ENCODE measurements at places on chromosomes 12 and 14.

DNA sequence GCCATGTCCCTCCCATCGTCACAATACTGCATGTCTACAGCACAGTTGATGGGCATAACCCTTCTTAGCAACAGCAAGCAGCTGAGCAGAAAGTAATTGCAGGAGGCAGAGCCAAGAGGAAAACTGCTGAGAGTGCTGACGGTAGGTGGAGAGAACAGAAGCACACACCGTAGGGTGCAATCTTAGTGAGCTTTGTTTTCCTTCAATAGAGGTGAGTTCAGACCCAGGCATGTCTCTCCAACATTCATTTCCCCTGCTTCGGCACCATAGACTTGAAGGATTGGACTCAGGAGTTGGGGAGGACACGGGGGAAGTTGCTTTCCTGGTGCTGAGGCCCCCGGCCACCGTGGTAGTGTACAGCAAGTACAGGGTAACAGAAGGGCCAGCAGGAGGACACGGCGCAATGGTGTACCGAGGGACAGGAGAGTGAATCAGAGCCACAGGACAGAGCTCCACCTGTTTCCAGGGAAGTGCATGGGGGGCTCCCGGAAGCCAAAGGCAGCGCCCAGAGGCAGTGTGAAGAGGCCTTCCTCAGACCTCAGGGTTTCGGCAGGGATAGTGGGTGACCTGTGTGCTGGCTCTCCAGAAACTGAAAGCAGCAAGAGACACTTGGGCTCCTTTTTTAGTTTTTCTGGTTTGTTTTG, 36.3 kb upstream of the SINHCAF start:
- DNase-seq: no peak

- DNase-seq: no peak
Measured at GRCh38 chr12:4118601-4119156, 154.9 kb upstream of the CCND2 start.

- DNase-seq: peak; percentile 33
Measured at GRCh38 chr12:104551-105081, 38.0 kb downstream of the IQSEC3 start.

- no peak for DNase-seq
Measured at GRCh38 chr12:108786450-108786849, 55.1 kb upstream of the CORO1C start.

DNA sequence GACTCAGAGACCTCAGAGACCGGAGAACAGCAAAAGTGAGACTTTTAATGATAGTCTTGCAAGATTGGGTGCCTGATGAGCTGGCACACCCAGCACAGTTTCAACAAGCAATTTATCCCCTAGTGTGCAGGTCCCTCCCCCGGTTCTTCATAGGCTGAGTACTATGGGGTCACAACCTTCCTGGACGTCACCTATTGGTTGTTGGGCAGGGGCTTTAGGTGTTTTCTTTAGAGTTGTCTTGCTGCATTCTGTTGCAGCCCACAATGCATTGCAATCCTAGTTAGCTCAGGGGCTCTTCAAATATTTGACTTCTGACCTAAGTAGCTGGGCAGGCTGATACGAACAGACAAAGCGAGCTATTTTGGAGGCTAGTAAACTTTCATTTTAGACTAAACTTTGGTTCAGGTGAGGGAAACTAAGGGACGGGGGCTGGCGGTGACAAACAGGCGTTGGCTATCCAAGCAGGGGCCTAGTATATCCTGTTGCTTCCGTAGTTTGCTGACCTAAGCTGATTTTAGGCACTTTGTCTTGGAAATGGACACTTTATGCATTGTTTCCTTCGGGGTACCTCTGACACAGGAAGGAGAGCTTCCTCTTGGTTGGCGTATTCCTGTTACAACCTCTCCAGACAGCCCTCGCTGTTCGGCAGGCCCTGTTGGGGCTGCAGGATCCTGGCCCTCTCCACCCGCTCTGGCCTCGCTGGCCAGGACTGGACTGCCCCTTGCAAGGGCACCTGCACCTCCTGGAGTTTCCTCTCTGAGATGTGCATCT, 14.1 kb downstream of the SIVA1 start:
- DNase-seq: no peak

GRCh38 chr12:122452701-122453285, 30.3 kb upstream of the CLIP1 start:
- DNase-seq: no peak

- no peak for DNase-seq
Measured at GRCh38 chr14:75822522-75823141, 159.2 kb downstream of the TGFB3 start.

GRCh38 chr12:52636189-52636588, 15.8 kb downstream of the KRT2 start:
- DNase-seq: no peak

DNA sequence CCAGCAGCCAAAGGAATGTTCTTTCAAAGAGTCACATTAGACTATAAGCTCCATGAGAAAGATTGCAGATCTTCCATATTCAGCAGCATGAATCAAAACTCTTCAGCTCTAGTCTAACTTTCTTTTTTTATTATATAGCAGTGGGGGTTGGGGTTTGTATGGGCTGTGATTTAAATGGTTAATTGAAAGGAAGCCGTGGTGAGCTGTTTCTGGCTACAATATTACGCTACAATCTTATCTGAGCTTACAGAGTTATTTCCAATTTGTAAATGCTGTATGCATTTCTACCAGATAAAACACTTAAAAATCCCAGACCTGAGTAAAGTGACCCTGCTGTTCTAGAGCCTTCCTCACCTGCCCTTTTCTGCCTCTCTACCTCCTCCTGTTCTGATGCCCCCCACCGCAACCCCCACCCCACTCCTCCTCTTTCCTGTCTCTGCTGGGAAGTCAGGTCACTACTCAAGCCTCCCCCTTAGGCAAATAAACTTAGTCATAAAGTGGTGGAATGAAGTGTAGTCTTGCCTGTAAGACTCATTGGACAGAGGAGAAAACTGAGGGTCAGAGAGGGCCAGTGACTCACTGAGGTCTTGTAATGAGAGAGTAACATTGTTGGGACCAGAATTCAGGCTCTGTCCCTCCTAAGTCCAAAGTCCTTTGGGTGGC, 1089.5 kb downstream of the BCL11B start:
- no peak for DNase-seq

DNA sequence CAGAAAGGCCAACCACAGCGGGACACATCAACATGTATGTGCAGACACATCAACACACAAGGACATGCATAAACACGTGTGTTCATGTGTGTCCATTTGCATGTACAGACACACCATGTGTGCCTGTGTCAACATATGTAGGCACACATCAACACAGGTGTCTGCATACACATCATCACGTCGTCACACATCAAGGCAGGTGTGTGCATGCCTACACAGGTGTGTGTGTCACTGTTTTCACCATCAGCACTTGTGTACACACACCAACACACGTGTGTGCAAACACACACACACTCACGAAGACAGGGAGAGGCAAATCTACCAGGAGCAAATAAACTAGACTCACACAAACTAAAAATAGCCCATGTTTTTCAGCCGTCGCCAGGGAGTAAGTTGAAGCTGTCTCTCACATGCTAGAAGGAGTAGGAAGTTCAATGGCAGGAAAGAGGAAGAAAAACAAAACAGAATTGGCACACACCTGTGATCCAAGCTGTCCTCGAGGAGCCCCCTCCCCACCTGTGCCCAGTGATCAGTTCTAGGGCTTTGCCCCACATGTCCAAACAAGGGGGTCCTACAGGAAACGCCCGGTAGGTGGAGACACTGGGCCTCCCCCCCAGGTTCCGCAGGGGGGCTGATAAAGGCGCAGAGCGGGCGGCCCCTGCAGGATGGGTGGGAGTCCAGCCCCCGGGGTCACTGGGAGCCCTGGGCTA, 7.4 kb downstream of the SCARB1 start:
- no peak for DNase-seq

DNA sequence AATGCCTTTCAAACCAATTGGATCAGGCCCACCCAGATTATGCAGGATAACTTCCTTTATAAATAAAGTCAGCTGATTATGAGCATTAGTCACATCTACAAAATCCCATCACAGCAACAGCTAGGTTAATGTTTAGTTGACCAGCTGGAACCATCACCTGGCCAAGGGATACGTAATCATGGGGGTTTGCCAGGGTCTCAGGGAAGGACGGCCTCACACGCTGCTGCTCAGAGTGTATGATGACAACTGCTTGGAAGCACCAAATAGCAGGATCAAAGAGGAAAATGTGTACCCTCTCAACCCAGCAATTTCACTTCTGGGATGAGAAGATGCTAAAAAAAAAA, 162.6 kb downstream of the SLC15A4 start:
- no peak for DNase-seq

DNA sequence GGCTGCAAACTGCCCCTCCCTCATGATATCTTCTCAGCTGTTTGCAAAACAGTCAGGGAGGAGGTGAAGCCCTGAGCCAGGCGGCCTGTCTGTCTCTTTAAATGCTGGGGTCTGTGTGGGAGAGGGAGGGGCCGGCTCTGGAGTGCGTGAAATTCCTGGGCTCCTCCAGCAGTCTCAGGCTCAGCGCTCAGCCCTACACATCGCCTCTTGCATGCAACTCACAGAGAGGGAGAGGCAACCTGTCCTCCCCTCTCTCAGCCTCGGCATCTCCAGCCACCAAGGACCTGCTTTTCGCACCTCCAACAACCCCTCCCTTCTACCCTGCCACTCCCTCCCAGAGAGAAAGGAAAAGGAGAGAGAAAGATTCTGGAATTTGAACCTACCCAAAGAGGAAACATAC, at the start of gene NRXN3:
NRXN3 (plus strand) TSS at position 171 of the 400 bp plus-strand sequence. CDS start 72,721 bp downstream, outside the sequence.
- no peak for DNase-seq

- DNase-seq: no peak
Measured at GRCh38 chr14:68111853-68112270, 292.3 kb downstream of the RAD51B start.

- DNase-seq: no peak
Measured at GRCh38 chr12:6494258-6494743, 399 bp downstream of the NCAPD2 start.

- DNase-seq: peak; percentile 48
Measured at GRCh38 chr12:57031138-57031725, 14.9 kb upstream of the TAC3 start.

DNA sequence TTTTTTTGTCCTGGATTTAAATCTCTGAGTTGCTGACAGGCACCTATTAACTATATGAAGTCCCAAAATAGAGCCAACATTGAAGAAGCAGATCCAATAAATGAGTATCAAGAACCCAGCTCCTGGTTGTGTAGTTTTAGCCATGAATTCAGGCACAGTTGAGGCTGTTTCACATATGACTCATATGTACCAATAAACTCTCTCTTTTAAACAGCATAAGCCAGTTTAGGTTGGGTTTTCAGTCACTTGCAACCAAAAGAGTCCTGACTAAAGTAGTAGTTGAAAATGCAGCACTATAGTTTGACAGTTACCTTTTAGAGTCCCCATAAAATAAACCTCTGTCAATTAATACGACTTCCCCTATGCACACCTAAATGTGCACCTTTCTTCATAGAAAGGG, 389.9 kb downstream of the RPS29 start:
- no peak for DNase-seq

- peak; percentile 95 for DNase-seq
Measured at GRCh38 chr12:120110550-120111501, 5.7 kb downstream of the RAB35 start.

Data from suppressor macrophage treated with lipopolysaccharide for 1 hour (primary cell).